ENCODE measurements at places on chromosomes 3 and 15.

DNA sequence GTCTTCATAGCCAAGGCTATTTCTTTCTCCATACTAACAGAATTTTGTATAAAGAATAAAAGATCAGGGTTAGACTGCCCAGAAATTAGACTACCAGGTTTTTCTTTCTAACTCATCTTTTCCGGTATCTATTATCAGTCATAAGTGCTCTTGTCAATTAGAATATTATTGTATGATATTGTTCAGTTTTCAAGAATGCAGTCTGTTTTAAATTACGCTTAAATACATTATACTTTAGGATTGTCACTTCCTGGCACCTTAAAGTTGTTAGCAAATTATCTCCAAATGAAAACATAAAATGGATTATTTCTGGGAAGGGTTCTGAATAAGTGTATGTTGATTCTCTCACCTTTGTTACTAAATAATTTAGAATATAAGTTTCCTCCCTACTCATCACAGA lies 497.2 kb downstream of the IGSF11 start:
- DNase-seq, result no peak

- DNase-seq, result no peak
Measured at GRCh38 chr15:84812842-84813241, 4.3 kb upstream of the ALPK3 start.

DNA sequence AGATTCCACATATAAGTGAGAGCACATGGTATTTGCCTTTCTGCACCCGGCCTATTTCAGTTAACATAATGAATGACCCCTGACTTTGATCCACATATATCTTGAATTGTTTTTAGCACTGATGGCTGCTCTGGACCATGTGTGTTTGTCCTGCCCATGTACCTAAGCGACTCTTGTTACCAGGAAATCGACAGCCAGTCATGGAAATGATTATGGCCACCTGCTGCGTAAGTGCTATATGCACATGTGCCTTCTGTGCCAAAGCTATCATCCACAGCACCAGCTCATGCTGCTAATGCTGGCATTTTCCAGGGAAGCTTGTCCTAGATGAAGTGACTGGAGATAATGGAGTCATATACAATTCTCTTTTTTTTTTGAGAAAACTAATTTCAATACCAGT lies 103.7 kb downstream of the PEX5L start:
- no peak for DNase-seq

DNA sequence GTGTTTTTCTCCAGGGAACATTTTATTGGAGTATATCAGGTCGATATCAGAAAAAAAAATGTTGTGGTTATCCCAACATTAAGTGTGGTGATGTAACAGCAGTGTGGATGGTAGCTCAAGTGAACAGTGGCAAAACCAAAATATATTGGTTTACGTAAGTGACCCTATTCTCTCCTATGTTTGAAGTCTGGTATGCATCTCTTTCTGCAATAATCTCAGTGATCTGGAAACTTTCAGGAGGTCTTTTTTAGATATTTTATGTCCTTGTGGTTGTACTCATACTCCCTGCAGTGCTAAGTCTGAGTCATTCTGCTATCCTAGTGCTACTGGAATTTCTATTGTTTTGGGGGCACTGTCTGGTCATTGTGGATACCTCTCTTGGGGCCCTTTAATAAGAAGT lies 137.9 kb downstream of the SNRPN start:
- no peak for DNase-seq

- no peak for DNase-seq
Measured at GRCh38 chr15:96948981-96949380, 618.5 kb downstream of the NR2F2 start.

DNA sequence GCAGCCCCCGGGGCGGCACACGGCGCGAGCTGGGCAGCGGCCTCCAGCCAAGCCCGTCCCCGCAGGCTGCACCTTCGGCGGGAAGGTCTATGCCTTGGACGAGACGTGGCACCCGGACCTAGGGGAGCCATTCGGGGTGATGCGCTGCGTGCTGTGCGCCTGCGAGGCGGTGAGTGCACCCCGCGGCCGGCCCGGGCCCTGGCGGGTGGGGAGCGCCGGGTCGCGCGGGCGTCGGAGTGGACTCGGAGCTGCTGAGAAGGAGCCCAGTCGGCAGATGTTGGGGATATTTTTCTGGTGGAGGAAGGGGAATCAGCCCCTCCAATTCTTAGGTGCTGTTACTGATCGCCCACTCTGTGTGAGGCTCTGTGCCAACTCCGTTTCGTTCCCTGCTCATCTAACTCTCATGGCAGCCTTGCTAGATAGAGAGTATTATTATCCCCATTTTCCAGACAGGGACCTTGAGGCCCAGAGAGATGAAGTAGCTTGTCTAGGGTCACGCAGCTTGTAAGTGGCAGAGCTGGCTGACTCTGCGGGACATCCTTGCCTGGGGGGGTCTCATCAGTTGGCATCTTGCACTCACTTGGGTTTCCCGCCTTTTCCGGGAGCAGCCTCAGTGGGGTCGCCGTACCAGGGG lies 890 bp downstream of the CHRD start:
- DNase-seq, result no peak

DNA sequence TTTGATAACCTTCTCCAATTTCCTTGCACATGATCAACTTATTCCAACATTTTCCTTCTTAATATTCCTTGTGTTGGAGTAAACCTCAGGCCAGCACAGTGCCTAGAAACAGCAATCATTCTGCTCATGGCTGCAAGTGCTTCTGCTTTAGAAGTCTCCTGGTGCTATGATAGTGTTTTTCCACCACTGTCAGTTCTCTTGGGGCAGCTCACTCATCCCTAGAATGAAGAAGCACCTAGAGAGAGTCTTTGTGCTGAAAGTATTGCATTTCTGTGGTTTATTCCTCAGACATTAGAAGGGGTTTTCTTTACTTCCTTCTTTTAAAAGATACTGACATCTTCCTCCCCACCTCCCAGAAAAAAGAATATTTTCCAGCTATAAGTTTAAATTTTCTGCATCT lies 183.5 kb downstream of the RYR3 start:
- no peak for DNase-seq

DNA sequence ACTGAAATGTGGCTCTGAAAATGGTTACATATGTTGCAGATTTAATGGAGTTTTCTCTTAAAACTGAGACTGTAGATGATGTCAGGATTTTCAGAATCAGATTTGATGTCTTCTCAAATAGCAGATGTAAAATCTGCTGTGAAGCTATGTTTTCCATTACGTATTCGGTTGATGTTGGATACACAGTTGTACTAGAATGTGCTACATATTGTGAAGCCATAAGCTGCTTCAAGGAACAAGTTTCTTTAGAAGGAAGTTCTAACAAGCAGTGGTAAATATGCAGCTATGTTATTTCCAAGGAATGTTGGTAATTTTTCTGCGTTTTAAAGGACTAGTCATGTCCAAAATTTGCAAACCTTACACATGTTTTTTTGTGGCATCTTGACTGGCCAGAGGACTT lies 197.7 kb downstream of the RBMS3 start:
- DNase-seq, result no peak

DNA sequence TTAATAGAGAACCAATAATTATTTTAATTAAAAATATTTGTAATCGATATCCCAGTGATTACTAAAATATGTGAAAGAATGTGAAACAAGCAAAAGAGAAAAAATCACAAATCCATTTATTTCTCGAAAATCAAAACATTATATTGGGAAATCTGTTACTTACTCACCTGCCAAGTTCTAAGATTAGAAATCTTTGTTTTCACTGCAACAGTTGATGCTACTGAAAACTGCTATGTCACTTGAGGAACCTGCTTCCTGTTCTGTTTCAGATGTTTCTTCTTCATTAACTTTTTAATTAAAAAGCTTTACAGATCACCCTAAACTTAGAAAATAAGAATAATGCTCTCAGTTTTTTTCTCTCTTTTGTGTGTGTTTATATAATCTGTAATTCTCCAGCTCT lies 13.7 kb upstream of the DPH6 start:
- no peak for DNase-seq

DNA sequence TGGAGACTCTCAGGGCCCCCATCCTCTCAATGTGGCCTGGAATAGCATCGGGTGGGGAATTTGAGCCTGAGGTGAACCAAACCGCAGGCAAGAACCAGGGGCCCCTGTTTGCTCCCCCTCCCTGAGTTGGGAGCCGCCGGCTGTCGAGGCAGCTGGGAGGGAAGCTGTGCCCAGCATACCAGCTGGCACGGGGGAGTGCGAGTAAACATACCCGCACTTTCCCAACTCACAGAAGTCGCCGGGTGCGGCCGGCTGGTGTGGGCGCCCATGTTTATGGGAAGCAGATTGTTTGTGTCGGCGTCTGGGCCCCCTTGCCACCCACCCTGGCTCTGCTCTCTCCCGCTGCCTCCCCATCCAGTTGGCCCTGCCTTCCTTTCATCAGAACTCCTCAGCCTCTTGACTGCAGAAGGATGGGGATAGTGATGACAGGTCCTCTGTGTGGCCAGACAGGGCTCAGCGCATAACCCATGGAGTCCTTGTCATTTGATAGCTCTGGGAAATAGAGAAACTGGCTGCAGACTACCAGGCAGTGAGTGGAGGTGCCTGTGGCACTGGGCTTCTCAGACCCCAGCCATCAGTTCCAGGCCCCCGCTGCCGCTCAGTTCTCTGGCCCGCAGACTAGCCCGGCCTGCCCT lies 60.4 kb downstream of the CACNA2D2 start:
- DNase-seq, result no peak

DNA sequence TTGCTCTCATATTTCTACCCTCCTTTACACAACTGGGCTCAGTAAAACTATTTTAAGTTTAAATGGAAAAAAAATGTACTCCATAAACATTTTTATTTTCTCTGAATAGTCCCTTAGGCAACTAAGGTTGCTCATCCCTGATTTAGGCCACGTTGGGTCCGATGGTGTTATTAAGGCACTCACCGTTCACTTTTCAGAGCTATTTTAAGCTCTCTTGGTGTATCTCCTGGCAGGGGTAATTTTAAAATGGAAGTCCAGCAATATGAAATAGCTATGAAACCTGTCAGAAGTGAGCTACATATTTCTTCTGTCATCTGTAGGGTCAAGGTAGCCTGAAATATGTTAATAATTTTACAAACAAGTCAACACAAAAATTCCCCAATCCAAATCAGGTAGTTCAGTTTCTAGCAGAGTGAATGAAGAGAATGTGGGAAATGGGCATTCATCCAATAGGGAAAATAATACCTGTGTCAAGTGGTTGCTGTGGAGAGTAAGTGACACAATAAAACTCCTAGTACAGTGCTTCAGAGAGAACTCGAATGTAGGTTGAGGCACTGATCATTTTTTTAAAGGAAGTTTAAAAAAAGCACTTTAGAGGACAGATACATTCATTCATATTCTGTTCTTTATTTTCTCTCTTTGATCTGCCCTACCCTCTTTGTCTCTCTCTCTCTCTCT lies 209.3 kb upstream of the FEZF2 start:
- no peak for DNase-seq

DNA sequence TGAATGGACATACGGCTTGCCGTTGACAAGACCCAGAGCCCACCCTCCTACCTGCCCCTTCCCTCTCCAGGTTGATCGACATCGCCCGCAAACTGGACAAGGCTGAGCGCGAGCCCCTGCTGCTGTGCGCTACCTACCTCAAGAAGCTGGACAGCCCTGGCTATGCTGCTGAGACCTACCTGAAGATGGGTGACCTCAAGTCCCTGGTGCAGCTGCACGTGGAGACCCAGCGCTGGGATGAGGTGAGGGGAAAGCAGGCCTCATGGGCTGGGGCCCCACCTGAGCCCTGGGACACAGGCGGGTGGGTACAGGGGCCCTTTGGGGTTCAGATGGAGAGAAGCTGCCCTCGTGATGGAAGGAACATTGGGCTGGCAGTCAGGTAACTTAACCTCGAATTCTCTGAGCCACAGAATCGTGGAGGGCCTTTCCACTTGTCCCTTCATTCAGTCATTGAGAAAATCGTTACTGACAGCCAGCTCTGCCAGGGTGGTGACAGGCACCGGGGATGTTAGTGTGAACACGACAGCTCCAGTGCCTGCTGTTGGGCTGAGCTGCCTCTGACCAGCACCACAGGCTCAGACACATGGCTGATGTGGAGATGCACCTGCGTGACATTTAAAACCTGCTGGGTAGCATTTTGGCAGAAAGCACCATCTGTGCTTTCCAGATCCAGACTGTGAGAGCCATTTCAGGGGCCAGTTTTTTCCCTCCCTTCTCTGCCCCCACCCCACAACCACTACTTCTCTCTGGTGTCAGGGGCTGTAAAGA lies 25.6 kb upstream of the RHO start:
- no peak for DNase-seq

DNA sequence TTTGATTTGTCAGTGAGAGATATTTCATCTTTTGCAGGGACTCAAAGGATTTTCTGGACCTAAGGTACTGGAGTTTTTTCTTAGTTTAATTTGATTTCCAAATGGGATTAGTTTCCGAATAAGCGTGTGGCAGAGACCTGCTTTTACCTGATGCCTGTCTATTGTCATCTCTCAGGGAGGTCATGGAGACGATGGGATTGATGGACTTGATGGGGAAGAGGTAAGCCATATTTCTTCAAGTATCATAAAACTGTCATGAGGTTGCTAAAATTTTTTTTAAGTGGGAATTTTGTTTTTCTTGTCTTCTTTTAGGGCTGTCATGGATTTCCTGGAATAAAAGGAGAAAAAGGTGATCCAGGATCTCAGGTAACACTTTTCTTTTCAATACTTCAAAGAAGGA lies 60.5 kb downstream of the COL6A5 start:
- DNase-seq, result no peak

- DNase-seq, result no peak
Measured at GRCh38 chr3:30502051-30502741, 104.2 kb upstream of the TGFBR2 start.

Data from body of pancreas (tissue), 4 donors.